Right renal pelvis (tissue), 4 donors: ENCODE measurements at places on chromosomes 5 and 9. TPM values are rescaled to one million over a fixed set of nuclear protein-coding genes. Genes with fewer than 3 reads are reported as not detected.

Gene BTNL3
- 0.10 TPM for polyA plus RNA-seq

Gene ARSI
- 3.3 TPM for polyA plus RNA-seq

Gene PCDHGB2
- polyA plus RNA-seq = 3.8 TPM

Gene CCDC192
- 1.1 TPM for polyA plus RNA-seq

Gene FBXL7
- 25.9 TPM for polyA plus RNA-seq

Gene SLC25A2
- not detected for polyA plus RNA-seq

Gene HCN1
- polyA plus RNA-seq = 0.06 TPM

Gene CER1
- polyA plus RNA-seq = 0.43 TPM

Gene WDR55
- 13.4 TPM for polyA plus RNA-seq

Gene FAM151B
- polyA plus RNA-seq = 2.7 TPM

Gene FOXD4L5
- 0.24 TPM for polyA plus RNA-seq

Gene FSTL4
- 0.86 TPM for polyA plus RNA-seq

Gene PTGDS
- 38.1 TPM for polyA plus RNA-seq

DNA sequence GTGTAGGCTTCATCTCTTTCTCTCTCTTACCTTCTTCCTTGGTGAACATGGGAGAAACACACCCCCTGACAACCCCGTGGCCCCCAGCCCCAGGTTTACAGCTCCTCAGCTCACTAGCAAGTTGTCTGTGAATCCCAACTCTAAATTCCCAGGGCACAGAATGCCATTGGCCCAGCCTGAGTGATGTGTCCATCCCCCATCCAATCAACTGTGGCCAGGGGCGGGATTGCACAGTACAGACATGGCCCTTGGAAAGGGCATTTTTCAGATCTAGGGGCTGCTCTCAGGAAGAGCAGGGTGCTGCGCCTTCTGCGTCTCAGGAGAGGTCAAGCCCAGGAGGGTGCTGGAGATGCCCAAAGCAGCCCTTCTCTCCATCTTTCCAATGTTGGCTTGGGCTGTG lies 48.2 kb upstream of the ASS1 start:
- no peak for DNase-seq

- no peak for DNase-seq
Observed at GRCh38 chr5:126368239-126368812, 54.9 kb upstream of the GRAMD2B start.

DNA sequence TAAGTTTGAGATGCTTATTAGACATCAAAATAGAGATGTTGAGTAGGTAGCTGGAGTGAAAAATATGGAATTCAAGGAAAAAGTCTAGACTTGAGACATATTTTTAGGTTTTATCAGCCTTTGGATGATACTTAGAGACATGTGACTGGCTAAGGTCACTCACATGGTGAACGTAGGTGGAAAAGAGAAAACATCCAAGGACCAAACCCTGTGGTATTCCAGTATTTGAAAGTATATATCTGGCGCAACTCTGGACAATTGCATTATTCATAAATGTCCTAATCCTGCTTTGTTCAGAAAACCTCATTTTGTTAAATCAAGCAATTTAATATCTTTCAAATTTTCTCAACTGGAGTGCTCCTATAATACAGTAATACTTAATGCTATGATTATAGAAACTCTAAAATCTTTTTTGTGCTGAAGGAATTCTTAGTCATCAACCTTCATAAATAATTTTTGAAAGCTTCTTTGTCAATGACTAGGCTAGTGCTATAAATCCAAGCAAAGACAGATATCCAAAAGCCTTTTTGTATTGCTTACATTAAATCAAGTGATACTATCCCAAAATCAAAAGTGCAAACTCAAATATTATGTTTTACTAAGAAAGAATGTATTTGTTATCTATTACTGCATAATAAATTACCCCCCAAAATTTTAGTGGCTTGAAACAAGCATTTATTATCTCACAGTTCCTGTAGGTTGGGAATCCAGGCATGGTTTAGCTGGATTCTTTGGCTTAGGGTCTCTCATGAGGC lies 452.0 kb downstream of the ENC1 start:
- DNase-seq = no peak

DNA sequence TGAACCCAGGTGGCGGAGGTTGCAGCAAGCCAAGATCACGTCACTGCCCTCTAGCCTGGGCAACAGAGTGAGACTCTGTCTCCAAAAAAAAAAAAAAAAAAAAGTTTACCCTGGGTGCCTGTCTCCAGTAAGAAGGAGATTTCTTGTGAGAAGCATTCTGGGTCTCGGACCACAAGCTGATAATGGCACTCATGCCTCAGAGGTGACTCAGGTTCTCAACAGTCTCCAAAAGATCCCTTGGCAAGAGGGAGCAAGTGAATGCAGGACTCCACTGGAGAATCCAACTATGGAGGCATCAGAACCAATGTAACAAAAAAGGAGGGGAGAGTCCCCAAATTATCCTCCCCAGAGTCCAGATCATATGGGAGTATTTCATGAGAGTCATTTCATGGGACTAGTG lies 106.0 kb upstream of the LRRTM2 start:
- no peak for DNase-seq

DNA sequence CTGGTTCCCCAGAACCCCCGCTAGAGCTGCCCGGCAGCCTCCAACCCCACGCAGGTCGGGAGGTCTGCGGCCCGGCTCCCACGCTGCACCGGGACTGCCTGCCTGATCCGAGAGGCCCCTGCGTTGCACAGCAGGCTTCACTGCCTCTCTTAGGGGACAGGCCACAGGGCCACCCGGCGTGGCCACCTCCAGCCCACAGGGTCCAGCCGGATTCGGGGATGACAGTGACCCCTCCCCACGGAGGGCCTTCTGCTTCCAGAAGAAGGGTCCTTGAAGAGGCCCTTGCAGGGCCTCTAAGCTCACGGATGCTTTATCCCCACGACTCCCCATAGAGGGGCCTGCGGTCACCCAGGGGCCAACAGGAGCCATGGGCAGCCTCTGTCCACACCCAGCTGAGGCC lies 66.1 kb upstream of the PPP1R26 start:
- no peak for DNase-seq

DNA sequence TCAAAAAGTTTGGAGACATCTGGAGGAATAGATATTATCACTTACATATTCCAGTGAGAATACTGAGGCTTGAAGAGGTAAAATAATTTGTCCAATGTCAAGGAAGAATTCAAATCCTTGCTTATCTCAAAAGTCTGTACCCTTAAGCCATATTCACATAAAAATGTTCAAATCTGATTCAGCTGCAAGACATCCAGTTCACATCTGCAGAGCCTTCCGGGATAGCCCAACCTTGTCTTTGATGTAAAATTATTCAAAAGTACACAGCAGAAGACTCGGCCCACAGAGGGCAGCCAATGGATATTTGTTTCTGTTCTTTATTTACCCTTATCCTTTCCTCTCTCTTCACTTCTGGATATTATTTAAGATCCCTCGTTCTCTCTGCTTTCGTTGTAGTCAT lies 1183.8 kb upstream of the WWC1 start:
- no peak for DNase-seq

GRCh38 chr5:120465436-120465961 lies 1.4 kb downstream of the PRR16 start:
- DNase-seq = no peak

DNA sequence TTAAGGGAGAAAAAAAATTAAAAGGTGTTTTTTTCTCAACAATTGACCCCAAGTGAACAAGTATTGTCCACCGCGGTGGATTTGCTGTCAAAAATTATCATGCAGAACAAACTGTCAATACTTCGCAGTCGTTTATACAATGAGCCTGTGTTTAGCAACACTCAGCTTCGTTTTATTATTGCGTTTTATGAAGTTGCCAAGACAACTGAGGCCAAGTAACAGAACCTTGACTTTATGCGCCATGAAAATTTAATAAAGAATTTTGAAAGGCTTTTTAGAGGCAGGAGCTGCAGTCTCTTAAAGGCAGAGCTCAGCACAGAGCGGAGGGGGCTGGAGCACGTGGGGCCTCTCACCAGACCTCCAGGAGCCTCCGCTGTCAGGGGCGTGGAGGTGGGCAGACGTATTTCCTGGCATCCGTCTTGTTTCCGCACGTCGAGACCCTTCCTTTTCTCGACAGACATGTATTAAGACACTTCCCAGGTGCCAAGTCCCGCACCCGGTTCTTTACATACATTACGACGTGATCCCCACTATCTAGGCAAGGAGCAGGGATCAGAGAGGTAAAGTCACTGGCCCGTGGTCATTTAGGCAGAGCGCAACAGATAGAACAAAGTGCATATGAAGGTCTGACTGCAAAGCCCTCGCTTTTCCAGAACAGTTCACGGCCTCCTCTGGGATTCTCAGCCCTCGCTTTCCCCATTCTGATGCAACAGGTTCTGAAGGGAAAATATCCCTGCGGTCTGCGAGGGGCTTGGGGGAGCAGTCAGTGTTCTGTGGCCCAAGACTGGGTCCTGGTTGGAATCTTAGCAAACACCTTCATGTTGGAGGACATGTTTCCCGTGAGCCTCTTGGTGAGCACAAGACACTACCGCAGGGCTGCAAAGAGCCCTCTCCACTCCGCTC lies 164.4 kb downstream of the DAB2IP start:
- DNase-seq = no peak

DNA sequence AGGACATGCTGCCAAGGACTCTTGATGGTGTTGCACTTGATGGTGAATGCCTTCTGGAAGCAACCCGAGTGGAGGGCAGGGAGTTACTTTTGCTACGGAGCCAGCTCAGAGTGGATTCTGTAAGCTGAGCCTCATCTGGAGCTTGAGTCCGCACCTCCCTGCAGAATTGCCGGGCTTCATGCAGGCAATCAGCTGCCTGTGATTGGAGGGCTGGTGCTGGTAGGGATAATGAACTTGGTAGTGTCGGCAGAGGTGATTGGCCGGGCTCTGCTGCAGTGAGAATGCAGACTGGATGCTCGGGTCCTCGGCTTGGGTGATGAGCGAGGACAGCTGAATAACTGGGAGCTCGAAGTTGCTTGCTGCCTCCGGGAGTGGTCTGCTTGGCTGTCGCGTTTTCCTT lies 23.1 kb downstream of the SLC25A25 start:
- no peak for DNase-seq

GRCh38 chr5:135228222-135228621 lies 170.8 kb downstream of the MACROH2A1 start:
- no peak for DNase-seq

DNA sequence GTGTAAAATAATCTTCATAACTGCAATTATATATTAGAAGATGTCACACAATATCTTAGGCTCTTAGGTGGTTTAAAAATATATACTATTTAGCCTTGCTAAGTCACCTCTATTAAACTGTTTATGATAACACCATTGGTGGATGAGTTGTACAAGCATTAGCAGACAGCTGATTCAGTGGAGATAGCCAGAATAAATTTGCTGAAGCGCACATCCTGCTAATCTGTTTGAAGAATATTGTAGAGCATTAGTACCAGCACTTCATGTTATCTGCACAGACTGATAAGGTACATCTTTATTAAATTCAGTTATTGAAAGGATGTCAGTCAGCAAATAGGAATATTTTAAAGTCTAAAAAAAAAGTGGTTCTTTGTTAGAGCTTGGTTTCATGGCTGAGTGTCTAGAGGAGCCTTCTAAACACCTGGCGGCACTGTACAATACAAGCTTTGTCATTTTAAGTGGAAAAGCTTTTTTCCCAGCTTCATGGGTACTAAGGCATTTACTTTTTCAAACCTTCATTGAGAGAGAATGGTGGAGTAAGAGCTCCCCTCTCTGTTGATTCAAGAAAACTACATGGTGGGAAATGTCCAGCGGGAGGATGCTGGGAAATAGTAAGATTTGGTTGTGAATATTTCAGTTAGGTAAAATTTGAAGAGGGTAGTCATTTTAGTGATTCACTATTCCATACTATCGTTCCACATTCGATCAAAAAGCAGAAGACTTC lies 275.1 kb downstream of the SLF1 start:
- peak; percentile 24 for DNase-seq

GRCh38 chr5:135564331-135564730 lies 14.5 kb downstream of the CXCL14 start:
- no peak for DNase-seq

DNA sequence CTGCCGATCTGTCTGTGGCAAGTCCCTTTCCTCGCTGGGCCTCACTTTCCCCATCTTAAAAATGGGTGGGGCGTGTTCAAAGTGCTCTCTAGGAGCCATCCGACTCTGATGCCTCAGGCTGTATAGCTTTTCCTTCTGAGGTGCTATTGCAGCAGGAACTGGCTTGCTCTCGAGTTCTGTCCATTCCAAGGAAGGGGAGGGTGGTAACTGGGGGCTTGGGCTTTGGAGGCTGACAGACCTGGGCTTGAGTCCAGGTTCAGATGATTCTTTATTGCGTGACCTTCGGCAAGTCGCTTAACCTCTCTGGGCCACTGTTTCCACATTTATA lies 139.5 kb downstream of the RGS3 start:
- no peak for DNase-seq

GRCh38 chr9:13810510-13810909 lies 503.4 kb downstream of the NFIB start:
- DNase-seq = no peak

GRCh38 chr5:6439588-6440550 lies 8.8 kb upstream of the UBE2QL1 start:
- no peak for DNase-seq

DNA sequence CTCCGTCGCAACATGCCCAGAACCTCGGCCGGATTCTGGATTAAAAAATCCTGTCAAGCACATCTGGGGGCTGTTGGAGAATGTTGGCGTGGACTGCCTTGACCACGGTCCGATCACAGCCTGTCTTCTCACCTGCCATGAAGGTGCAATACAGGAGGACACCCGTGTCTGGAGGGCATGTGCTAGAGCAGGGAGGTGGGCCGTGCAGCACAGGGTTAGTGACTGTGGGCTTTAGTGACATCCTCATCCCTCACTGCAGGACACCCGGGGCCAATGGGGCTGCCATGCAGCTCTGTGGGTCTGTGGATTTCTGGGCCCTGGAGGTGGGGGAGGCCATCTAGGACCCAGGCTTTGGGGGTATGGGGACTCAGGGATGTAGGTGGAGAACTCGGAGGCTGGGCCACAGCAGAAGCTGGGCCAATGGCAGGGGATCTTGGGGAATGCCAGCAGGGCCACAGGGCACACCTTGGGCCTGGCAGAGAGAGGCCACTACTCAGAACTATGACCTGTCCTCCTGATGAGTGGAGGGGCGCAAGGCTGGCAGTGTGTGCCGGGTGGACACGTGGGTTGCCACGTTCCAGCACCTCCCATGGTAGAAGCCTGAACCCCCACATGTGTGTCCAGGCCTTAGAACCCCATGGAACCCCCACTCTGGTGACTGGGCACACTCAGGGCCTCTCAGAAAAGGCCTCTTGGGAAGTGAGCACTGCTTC lies 23.3 kb downstream of the ZDHHC11B start:
- DNase-seq = no peak

DNA sequence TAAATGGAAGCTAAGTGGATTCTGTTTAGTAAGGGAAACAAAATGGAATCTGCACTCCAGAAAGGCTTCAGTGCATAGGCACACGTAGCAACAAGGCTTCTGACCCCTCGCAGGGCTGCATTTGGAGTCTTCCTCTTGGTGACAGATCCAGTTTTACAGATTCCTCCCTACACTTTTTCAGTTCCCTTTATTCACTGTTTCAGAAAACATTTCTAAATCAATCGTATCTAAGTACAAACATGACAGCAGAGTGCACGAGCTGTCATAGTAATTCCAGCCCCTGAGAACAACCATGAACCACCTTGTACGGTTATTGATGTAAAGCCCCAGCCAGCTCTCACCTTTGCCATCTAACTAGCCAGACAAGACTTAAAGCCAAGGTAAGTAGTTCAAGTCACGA lies 491.6 kb downstream of the SEMA5A start:
- DNase-seq = no peak
